ENCODE measurements at places on chromosomes 4 and X.

- DNase-seq, result peak; percentile 31
Measured at GRCh38 chr4:13783800-13784411, 156.4 kb upstream of the BOD1L1 start.

DNA sequence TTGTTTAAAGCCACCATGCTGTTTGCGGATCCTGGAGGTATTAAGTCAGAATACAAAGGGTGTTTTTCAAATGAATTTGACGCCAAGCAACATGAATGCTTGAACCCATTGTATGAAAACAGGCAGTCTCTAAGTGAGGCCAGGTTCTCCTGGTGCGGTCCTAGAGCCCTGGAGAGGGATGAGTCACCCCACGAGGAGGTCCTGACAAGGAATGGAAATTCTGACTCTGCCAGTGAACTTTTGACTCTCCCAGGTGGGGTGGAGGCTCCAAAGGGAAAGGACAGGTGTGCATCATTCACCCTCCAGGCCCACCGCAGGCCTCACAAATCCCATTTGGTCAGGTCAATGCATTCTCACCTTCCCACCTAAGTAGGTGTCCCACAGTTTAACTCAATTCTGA lies 1.5 kb downstream of the TRIM2 start:
- no peak for DNase-seq

- DNase-seq, result peak; percentile 1
Measured at GRCh38 chrX:118751950-118752783, 24.8 kb downstream of the IL13RA1 start.

DNA sequence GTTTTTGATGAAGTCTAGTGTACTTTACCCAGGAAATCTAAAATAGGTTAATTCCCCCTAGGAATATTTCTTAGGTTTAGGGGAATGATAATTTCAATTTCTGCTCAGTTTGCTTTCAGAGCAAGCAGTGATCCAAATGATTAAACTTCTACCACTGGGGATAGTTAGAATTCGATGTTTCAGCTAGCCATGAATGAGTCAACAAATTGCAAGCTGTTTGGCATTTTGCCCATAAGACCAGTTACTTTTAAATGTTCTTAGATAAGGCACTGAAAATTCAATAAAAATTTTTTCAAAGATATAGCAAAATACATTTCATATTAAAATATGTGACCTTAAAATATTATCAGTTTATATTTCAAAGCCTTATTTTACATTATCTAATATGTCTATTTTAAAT lies 993.6 kb downstream of the ARAP2 start:
- no peak for DNase-seq

GRCh38 chrX:151722241-151722846 lies 6.5 kb downstream of the FATE1 start:
- no peak for DNase-seq

DNA sequence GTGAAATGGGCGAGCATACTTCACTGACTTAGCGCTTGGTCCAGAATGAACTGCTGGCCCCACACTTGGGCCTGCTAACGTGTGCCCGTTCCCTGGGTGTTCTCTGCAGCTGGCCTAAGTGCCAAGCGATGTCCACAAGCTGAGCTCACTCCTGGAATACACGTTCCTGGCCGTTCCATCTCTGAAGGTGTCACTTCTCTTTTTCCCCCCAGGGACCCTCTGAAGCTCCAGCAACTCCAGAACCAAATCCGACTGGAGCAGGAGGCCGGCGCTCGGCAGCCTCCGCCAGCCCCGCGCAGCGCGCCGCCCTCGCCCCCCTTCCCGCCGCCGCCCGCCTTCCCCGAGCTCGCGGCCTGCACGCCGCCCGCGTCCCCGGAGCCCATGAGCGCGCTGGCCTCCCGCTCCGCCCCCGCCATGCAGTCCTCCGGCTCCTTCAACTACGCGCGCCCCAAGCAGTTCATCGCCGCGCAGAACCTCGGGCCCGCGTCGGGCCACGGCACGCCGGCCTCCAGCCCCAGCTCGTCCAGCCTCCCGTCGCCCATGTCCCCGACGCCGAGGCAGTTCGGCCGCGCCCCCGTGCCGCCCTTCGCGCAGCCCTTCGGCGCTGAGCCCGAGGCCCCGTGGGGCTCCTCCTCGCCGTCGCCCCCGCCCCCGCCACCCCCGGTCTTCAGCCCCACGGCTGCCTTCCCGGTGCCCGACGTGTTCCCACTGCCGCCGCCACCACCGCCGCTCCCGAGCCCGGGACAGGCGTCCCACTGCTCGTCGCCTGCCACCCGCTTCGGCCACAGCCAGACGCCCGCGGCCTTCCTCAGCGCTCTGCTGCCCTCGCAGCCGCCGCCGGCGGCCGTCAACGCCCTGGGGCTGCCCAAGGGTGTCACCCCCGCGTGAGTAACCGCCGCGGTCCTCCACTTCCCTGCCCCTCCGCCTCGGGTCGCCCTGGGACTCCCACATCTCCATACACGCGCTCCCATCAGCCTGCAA lies 132.3 kb downstream of the CBR4 start:
- peak; percentile 14 for DNase-seq

- DNase-seq, result no peak
Measured at GRCh38 chr4:90542216-90542615, 415.0 kb downstream of the CCSER1 start.

DNA sequence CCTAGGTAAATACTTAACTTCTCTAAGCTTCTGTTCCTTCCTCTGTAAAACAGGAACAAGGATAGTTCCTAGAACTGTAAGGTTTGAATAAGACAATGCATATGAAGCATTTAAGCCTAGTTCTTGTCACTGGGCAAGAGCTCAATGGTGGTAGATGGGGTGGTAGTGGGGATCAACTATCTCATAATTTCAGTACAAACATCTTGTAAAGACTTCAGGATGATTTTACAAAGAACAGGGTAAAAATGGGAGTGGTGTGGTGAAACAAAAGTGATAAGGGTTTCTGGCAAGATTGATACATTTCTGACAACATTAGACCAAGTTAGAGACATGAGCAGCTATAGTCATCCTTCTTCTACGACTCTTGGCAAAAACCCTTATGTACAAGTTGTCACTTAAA lies 137.8 kb downstream of the SCFD2 start:
- peak; percentile 89 for DNase-seq

DNA sequence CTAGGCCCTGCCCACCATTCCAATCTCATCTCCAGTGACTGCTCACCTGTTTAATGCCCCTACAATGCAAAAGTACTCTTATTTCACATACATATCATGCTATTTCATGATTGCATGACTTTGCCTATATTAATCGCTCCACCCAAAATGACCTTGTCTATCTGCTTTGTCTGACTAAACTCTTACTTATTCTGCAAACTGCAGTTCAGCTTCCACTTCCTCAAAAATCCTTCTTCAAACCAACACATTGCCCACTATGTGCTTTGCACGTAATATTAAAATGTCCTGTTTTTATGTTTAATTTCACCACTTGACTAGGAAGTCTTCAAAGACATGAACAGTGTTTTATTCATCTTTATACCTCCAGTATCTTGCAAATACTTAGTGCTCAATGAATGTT lies 229.6 kb downstream of the OPHN1 start:
- no peak for DNase-seq

- DNase-seq, result no peak
Measured at GRCh38 chr4:69907151-69907550, 23.7 kb upstream of the CSN1S1 start.

DNA sequence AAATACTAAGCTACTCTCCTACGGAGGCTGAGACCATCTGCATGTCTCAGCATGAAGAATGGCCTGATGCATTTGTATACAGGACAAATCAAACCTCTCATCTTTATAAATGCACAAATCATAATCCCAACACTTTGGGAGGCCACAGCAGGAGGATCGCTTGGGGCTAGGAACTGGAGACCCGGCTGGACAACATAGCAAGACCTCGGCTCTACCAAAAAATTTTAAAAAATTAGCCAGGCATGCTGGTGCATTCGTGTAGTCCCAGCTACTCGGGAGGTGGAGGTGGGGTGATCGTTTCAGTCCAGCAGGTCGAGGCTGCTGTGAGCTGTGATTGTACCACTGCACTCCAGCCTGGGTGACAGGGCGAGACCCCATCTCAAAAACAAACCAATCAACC lies 262.8 kb downstream of the DHRSX start:
- no peak for DNase-seq

- no peak for DNase-seq
Measured at GRCh38 chr4:60189286-60189685, 1010.8 kb upstream of the ADGRL3 start.

DNA sequence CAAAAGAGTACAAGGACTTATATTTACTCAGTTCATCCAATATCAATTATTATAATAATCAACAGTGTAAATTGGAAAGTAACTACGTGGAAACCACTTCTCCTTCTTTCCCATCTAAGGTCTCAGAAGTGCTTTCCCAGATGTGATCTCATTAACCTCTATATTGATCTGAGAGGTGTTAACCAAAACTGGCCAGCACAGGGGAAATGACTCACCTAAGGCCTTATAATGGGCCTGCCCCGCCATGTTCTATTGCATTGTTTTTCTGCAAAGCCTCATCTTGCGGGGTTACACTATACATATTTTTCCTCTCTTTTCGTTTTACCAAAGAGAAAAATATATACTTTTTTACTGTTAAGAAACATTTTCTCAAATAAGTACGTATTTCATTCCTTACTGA lies 20.5 kb downstream of the RAB40A start:
- DNase-seq, result no peak

DNA sequence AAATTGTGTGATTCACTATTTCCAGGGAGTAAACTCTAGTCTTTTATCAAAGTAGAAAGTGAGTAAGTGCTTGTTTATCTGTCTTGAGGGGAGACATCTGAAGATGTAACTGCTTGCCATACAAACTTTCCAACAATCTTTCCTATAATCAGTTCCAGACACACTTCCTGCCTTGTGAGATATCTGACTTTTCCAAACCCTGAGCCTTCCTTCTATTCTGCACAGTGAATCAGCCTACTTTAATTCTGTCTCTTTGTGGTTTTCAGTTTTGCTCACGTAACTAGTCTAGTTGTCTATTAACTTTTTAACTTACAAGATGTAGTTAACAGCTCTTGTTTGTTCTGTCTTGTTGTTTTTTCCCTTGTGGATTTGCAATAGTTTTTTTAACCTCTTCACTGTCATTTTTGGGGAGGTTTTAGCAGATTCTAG lies 947.8 kb downstream of the C4orf33 start:
- DNase-seq, result no peak

GRCh38 chr4:187238646-187239045 lies 515.0 kb upstream of the FAT1 start:
- DNase-seq, result no peak

DNA sequence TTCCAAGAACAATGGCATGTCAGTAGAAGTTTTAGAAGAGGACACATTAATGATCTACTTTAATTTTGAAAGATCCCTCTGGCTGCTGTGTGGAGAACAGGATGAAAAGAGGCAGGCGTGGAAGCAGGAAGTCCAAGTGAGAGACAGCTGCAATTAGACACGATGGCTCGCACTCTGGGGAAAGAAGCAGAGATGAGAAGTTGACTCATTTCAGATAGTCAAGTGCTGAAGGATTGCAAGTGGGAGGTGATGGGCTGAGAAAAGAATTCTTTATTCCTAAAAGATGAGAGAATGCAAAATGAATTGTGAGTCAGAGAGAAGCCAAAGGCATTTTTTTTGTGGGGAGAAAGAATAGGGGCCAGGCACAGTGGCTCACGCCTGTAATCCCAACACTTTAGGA lies 16.5 kb downstream of the RXFP1 start:
- no peak for DNase-seq

GRCh38 chr4:101020956-101021355 lies 326.4 kb downstream of the PPP3CA start:
- no peak for DNase-seq

- peak; percentile 14 for DNase-seq
Measured at GRCh38 chrX:118976599-118977340, 2.4 kb downstream of the LONRF3 start.

DNA sequence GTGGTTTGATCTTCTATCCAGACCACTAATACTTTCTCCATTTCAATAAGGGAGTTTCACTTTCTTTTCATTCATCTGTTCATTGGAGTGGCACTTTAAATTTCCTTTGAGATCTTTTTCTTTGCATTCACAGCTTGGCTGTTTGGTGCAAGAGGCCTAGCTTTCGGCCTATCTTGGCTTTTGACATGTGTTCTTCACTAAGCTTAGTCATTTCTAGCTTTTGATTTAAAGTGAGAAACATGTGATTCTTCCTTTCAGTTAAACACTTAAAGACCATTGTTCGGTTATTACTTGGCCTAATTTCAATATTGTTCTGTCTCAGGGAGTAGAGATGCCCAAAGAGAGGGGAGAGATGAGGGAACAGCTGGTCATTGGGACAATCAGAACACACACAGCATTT lies 24.3 kb downstream of the CXCL13 start:
- DNase-seq, result no peak

DNA sequence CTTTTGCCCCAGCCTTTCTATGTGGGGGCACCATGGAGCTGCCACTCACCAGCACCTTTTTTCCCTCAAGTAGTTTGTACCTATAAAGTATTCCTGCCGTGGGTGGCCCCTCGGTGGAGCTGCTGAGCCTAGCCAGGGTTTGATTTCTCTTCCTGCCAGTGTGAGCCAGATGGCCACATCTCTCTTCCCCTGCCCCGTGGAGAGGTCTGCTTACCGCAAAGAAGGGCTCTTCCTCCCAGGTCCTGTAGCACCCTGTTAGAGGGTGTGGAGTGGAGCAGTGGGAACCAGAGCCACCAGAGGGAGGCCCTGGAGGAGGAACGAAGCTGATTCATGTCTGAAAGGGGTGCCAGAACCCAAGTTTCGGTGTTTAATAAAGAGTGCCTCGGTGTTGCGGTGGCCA lies 95.4 kb downstream of the PTTG2 start:
- DNase-seq, result no peak

DNA sequence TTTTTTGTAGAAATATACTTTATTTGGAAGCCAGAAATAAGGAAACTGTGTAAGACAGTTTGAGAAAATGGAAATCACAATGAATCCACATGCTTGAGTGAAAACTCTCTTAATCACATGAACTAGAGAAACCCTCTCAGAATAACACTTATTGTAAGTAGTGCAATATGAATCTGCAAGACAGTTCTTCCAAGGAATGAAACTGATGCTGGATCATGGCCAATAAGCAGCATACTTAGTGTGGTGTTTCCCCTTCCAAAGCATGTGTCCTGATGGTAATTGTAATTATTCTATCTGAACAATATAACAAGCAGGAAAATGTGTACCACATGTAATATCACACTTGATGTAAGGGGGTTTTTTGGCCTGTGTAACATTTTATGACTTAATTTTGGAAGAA lies 1870.5 kb upstream of the TENM3 start:
- no peak for DNase-seq

DNA sequence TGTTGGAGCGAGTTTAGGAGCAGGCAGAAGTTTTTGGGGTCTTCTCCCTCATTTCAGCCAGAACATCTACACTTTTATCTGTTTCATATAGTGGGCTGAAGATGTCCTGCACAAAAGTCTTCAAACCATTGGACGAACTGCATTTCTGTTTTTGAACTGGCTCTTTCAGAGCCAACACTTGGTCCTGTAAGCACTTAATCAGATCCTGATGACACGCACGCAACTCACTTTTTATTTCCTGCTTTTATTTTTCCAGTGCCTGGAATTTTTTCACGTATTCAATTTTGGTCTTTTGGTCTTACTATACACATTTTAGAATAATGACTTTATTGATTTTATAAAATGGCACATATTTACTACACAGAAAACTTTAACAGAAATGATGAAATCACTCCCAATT lies 40.2 kb upstream of the NKX3-2 start:
- DNase-seq, result no peak
